ENCODE measurements at places on chromosomes 12 and 14. TPM values are rescaled to one million over a fixed set of nuclear protein-coding genes. Genes with fewer than 3 reads are reported as not detected.

The OR11H7 gene
- total RNA-seq = 0.45 TPM

The INF2 gene
- total RNA-seq = 5.5 TPM

The RFX4 gene
- 0.58 TPM for total RNA-seq

The AMN gene
- total RNA-seq = 0.31 TPM

The CTSG gene
- 0.25 TPM for total RNA-seq

The SALL2 gene
- 38.0 TPM for total RNA-seq

The GNG2 gene
- total RNA-seq = 188 TPM

The PAN2 gene
- total RNA-seq = 33.9 TPM

The PRKAB1 gene
- total RNA-seq = 26.3 TPM

The VWF gene
- total RNA-seq = 1.3 TPM

Data from motor neuron (in vitro differentiated cells).